Hematopoietic multipotent progenitor cell treated with erythropoietin and hydrocortisone succinate and interleukin-3 and kit ligand, for 17 days (in vitro differentiated cells): ENCODE measurements at places on chromosomes 11 and 22.

DNA sequence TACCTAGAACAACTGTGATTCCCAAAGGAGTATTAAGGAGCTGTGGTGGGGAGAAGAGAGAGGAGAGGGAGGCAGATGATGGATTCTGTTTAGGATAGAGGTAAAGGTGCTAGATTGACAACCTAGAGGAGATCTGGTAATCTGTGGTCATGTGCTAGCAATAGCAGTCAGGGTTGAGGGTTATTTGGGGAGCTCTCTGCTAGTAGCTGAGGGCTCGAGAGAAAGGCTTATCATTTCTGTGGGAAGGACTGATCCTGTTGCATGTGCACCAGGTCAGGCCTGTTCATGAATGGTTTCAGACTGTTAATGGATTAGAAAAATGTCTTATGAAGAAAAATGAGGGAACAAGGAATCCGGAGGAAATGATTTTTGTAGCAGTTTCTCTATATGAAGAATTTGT lies 63.2 kb downstream of the MTMR3 start:
- peak; percentile 31 for DNase-seq

GRCh38 chr11:41099654-41100053 lies 359.8 kb downstream of the LRRC4C start:
- DNase-seq: no peak

- no peak for DNase-seq
Observed at GRCh38 chr11:36065436-36065835, 121.6 kb downstream of the LDLRAD3 start.

DNA sequence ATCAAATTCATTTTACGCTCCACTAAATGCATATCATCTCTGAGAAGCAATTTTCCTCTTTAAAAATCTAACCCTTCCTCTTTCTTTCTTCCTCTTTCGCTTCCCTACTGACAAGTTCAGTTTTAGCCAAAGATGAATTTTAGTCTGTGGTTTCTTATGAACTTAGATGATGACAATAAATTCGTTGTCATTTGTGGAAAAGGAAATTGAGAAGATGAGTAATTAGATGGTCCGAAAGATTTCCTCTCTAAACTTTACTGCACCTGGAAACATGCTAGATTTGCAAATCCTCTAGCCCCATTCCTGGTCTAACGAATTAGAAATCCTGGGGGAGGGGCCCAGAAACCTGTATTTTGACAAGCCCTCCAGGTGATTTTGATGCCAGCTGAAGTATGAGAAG lies 855.4 kb upstream of the CHORDC1 start:
- DNase-seq: no peak

GRCh38 chr11:107592231-107592590 lies 1.3 kb downstream of the ELMOD1 start:
- no peak for DNase-seq

DNA sequence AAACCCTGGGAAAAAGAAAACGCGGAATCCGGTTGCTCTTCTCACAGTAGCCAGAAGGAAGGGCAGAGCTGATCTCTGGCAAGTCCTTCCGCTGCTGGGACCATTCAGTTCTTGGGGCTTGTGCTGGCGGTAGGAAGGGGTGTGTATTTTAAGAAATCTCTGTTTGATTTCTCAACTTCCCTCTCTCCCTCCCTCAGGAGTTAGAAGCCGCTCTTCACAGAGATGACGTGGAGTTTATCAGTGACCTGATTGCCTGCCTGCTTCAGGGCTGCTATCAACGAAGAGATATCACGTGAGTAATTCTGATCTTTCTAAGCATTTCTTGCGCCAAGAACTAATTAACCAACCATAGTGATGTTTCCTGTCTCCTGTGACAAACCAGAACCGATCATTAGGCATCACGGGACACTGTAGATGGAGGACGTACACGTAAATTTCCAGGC lies 85.9 kb upstream of the SLC25A18 start:
- DNase-seq: no peak

DNA sequence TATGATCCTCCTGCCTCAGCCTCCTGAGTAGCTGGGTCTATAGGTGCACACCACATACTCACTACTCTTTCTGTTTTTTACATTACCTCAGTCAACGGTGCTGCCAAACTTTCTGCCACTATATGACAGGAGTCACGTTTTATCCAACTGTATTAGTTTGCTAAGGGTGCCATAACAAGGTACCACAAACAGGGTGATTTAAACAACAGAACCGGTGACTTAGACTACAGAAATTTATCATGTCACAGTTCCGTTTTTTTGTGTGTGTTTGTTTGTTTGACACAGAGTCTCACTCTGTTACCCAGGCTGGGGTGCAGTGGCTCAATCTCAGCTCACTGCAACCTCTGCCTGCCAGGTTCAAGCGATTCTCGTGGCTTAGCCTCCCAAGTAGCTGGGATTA lies 6.3 kb upstream of the SWAP70 start:
- DNase-seq: no peak

DNA sequence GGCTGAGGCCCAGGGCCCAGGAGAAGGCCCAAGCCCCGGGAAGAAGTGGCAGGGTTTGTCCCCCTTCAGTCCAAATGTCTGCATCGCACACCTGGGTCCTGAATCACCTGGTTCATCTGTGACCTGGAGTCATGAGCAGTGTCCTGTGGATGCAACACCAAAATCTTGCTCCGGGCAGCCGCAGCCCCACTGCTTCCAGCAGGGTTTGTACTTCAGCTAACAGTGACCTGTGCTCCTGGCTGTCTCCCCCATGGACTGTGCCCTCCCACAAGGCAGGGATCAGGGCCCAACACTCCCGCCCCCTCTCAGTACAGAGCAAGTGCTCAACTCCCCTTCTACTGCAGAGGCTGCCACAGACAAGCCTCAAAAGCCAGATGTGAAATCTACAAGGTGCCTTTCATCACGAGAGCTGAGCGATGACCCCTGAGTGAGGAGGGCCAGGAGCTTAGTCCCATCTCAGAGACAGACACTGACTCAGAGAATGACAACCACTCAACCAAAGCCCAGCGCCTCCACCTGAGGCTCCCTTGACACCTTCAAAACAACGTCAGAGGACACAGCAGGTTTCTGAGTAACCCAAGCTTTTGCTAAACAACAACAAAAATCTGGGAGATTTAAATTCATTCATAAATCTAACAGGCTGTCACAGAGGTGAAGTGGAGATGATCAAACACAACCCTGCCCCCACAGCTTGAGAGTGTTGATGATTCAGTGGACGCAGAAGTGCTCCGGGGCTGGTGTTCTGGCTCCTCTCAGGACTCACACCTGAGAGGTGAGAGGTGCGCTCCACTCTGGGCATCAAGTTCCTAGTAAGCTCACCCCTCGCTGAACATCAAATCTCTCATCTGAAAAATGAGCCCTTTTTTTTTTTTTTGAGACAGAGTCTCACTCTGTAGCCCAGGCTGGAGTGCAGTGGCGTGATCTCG lies 3.4 kb downstream of the KIAA0930 start:
- no peak for DNase-seq

DNA sequence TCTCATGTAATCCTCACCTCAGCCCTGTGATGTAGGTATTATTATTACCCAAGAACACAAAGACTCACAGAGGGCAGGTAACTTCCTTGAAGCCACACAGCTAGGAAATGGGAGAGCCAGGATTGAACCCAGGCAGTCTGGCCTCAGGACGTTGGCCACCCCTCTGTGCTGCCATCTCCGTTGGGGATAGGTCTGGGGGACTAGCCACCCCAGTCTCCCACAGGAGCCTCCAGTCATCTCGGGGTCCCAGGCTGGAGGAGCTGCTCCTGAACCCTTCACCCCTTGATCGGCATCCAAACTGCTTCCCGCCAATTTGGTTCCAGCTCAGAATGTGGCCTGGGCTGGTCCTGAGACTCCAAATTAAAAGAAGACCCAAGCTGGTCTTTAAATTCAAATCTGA lies 10.4 kb upstream of the TCF20 start:
- DNase-seq: no peak
